AG09309 (cell line): ENCODE measurements at places on chromosomes 12 and 14.

- no peak for DNase-seq
Observed at GRCh38 chr12:112096070-112096469, 12.5 kb downstream of the NAA25 start.

GRCh38 chr14:40269436-40269835, 837.2 kb upstream of the FBXO33 start:
- no peak for DNase-seq

DNA sequence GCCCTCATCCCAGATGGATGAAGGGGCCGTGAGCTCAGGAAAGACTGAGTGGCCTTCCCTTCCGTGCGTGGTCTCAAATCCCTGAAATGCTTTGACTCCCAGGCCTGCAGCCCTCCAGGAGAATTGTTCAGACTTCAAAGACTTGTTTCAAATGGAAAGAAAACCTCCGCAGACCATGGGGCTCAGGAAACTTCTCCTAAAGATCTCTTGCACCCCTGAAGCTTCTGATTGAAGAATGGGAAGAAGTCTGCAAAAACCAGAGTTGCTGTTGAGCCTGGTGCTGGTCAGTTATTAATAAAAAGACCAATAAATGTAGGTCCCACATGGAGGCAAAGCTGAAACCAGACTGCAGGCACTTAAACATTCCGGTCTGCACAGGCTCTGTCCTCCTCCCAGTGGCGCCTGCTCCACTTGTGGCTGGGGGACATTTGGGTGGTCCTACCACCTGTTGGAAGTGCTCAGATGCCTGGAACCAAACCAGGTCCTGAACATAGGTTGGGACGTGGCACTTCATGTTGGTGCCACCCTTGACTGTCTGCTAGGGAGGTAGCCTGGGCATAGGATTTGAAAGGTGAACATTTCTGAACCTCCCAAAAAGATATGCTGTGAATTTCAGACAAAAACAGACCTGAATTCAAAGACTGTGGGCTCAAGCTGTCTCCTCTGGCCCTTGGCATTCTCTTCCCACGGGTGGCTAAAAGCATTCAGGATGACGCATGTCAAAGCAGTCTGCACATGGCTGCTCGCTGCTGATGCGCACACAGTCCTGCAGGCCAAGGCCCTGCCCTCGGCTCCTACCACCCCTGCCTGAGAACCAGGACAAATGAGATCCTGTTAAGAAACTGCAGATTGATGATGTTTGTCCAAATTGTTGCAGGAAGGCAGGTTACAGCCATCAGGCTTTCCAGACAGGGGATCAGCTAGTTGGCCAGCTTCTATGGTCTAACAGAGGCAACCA, 36.2 kb upstream of the MEG3 start:
- no peak for DNase-seq

GRCh38 chr12:92753976-92754885, 51.4 kb downstream of the PLEKHG7 start:
- DNase-seq, result no peak
